ENCODE measurements at places on chromosomes 11 and 22. TPM values are rescaled to one million over a fixed set of nuclear protein-coding genes. Genes with fewer than 3 reads are reported as not detected.

C22orf31 gene
- not detected for total RNA-seq

TMEM86A gene
- 7.6 TPM for total RNA-seq

MFNG gene
- 1.5 TPM for total RNA-seq

KCNJ1 gene
- total RNA-seq = not detected

KCNJ5 gene
- not detected for total RNA-seq

ZBTB16 gene
- total RNA-seq = 19.1 TPM

NLRP14 gene
- not detected for total RNA-seq

NXPE4 gene
- not detected for total RNA-seq

CD3E gene
- not detected for total RNA-seq

DNA sequence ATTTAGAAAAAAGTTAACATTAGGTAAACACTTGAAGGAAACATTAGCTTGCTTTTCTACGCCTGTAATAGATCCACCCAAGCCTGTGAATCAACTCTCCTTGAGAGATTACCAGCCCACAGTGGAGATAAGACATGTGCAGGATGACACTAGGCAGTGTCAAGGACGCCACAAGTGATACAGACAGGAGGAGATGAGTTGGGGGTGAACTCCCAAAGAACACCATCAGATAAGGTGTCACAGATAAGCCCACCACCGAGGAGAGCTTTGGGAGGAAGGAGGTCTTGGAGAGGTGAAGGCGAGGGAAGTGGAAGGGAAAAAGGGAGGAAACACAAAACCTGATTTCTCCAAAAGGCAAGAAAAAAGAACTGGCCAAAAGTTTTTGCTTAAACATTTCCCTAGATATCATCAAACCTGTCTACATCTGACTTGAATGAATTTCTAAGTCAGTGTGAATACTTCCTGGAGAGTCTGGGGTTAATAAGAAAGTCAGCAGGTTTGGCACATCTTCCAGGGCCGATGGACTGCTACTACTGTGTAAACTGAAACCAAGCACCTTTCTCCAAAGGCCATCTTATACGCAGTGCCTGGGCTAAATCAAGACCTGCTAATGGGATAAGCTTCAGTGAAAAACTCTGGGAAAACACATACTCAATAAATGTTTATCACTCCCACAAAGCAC is 15.5 kb downstream of the CLTCL1 start:
- H3K4me3 ChIP-seq = no peak overlapping the region
- peaks cover 5% of the 10 kb centered on the region for H3K4me1 ChIP-seq
- DNase-seq = peak; percentile 25
- no peaks in the 10 kb centered on the region for H3K27me3 ChIP-seq
- H3K36me3 ChIP-seq = peaks cover 2% of the 10 kb centered on the region

- no peaks in the 10 kb centered on the region for H3K36me3 ChIP-seq
- H3K4me3 ChIP-seq = no peak overlapping the region
- peaks cover 23% of the 10 kb centered on the region for H3K27me3 ChIP-seq
- no peak overlapping the region for H3K27ac ChIP-seq
Observed at GRCh38 chr11:25787416-25787815, 544.5 kb upstream of the ANO3 start.

GRCh38 chr11:94666792-94667721 is 99.9 kb downstream of the PIWIL4 start:
- peaks cover 3% of the 10 kb centered on the region for H3K27me3 ChIP-seq
- no peak overlapping the region for H3K4me3 ChIP-seq
- peak; percentile 32 for DNase-seq

DNA sequence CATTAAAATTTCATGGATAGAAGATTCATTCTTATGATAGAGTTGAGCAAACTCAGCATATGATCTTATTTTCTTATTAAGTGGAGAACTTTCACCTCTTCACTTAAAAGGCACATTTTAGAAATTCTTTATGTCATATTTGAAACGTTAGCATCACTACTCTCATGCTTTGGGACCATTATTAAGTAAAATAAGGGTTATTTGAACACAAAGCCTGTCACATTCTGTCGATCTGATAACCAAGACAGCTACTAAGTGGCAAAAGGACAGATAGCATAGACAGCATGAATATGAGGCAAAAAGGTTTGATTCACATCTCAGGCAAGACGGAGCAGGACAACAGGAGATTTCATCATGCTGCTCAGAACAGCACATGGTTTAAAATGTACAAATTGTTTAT is 247.6 kb upstream of the ANO3 start:
- no peaks in the 10 kb centered on the region for H3K27me3 ChIP-seq
- H3K4me3 ChIP-seq = no peak overlapping the region
- H3K27ac ChIP-seq = no peak overlapping the region

- no peaks in the 10 kb centered on the region for H3K27me3 ChIP-seq
- no peak overlapping the region for H3K27ac ChIP-seq
- H3K36me3 ChIP-seq = peaks cover 37% of the 10 kb centered on the region
- H3K4me3 ChIP-seq = no peak overlapping the region
Observed at GRCh38 chr11:118521892-118522311, 5.4 kb upstream of the TTC36 start.

GRCh38 chr11:8015753-8016239 is 28.7 kb downstream of the EIF3F start:
- H3K27me3 ChIP-seq = peaks cover 58% of the 10 kb centered on the region
- H3K36me3 ChIP-seq = no peaks in the 10 kb centered on the region
- peak; percentile 46 for DNase-seq
- no peak overlapping the region for H3K4me3 ChIP-seq

DNA sequence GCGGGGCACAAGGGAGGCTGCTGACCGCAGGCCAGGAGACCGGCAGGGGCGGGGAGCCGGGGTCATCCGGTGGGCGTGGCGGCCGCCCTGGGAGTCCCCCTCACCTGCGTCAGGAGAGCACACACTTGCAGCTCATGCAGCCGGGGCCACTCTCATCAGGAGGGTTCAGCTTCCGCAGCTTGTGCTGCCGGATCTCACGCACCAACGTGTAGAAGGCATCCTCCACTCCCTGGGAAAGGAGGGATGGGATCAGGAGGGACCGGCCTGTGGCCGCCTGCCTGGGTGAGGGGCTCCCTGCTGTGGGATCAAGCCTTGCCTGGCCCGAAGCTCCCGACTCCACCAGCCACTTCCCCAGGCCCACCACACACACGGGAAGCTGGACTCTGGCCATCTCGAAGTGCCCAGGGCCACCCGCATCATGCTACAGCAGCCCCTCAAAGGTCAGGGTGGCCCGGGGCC is 2.8 kb downstream of the HRAS start:
- H3K4me1 ChIP-seq = peaks cover 9% of the 10 kb centered on the region
- peak overlapping the region; percentile 18 for H3K4me3 ChIP-seq
- peaks cover 6% of the 10 kb centered on the region for H3K36me3 ChIP-seq
- H3K27ac ChIP-seq = no peak overlapping the region
- DNase-seq = peak; percentile 75
- H3K27me3 ChIP-seq = no peaks in the 10 kb centered on the region

- H3K4me3 ChIP-seq = no peak overlapping the region
- no peak overlapping the region for H3K27ac ChIP-seq
- H3K36me3 ChIP-seq = no peaks in the 10 kb centered on the region
- no peak for DNase-seq
- H3K27me3 ChIP-seq = no peaks in the 10 kb centered on the region
- H3K4me1 ChIP-seq = no peaks in the 10 kb centered on the region
Observed at GRCh38 chr11:133197425-133197824, 334.9 kb downstream of the OPCML start.

DNA sequence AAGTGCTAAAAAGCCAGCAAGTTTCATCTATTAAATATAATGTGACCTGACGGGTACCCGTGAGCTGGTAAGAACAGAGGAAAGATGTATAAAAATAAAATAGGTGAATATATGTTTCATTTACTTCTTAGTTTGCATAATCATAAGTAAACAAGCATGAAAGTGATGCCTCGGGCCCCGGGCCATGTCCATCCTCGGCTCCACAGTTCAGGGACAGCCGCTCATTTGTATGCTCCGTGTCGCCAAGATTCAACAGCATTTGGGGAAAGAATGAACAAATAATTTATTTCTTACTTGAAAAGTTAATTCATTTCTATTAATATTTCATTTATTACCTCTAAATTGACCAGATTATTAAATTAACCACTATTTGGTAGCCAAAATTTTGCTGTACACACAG is 251.8 kb downstream of the NTM start:
- H3K36me3 ChIP-seq = no peaks in the 10 kb centered on the region
- H3K4me1 ChIP-seq = no peaks in the 10 kb centered on the region
- DNase-seq = no peak
- peaks cover 2% of the 10 kb centered on the region for H3K27me3 ChIP-seq
- H3K27ac ChIP-seq = no peak overlapping the region

DNA sequence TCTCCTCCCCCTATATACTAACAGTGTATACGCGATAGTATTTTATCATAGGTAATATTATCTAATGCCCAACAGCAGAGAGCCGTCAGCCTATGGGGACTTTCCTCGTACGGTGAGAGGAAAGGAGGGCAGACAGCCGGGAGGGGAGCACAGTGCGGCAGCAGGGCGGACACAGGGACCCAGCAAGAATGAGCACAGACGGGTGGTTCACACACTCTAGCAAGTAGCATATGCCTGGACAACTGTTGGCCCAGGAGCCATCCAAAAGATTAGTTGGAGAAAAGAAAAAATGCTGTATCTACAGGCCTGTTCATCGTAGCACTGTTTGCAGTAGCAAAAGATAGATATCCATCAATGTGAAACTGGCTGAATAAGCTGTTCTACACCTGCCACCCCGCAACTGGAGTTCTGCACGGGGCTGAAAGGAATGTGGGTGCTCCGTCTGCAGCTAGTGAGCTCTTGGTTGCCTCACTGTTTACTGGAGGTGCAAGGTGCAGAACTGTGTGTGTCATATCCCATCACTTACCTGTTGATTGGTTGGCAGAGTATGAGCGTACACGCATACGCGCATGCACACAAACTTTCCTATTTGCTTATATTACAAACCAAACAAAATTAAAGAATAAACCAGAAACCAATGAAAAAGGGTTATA is 324.3 kb downstream of the TBC1D22A start:
- H3K27me3 ChIP-seq = no peaks in the 10 kb centered on the region
- peaks cover 2% of the 10 kb centered on the region for H3K36me3 ChIP-seq
- no peak overlapping the region for H3K27ac ChIP-seq

DNA sequence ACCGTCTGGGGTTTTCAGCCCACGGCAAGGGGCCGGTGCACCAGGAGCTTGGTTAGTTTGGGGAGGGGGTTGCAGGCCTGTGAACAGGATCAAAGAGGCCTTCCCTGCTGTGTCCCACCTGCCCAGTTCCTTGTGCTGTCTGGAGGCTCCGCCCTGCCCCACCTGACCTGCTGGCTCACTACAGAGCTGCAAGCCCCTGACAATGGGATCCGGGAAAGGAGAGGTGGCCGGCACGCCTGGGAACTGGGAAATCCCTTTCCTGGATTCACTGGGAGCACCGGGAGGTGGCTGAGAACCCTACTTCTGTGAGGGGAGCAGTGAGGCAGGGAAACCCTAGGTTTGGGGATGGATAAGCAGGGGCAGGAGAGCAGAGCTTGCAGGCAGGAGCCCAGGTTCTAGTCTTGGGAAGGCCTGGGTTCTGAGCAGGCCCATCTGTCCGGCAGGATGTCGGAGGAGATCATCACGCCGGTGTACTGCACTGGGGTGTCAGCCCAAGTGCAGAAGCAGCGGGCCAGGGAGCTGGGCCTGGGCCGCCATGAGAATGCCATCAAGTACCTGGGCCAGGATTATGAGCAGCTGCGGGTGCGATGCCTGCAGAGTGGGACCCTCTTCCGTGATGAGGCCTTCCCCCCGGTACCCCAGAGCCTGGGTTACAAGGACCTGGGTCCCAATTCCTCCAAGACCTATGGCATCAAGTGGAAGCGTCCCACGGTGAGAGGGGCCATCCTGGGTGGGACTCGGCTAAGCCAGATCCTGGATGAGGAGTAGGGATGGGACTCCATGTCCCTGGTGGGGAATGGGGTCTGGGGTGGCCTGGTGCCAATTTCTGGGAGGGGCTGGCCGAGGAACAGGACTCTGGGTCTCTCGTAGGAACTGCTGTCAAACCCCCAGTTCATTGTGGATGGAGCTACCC is 786 bp downstream of the CAPN1 start:
- DNase-seq = no peak
- H3K4me3 ChIP-seq = peak overlapping the region; percentile 83
- H3K36me3 ChIP-seq = peaks cover 10% of the 10 kb centered on the region
- peaks cover 13% of the 10 kb centered on the region for H3K4me1 ChIP-seq

DNA sequence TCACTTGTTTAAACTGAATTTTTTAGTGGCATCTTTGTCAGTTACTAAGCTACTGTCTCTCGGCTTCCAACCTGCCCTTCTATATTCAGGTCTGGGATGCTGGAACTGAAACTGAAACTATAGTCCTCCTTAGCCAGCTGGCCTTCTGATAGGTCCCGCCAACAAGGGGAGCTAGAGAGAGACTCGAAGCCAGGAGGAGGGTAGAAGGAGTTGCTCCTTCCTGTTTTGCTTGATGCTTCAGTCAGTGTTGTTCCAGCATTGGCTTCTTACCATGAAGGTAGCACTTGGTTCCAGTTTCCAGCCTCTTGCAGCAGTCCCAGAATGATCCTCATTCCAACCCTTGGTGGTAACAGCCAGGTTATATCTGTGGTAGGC is 32.9 kb upstream of the HORMAD2 start:
- H3K36me3 ChIP-seq = no peaks in the 10 kb centered on the region
- peaks cover 20% of the 10 kb centered on the region for H3K4me1 ChIP-seq
- no peaks in the 10 kb centered on the region for H3K27me3 ChIP-seq
- no peak overlapping the region for H3K4me3 ChIP-seq
- H3K27ac ChIP-seq = no peak overlapping the region

GRCh38 chr11:57899378-57899777 is 124.3 kb upstream of the OR9Q1 start:
- no peaks in the 10 kb centered on the region for H3K36me3 ChIP-seq
- H3K27me3 ChIP-seq = no peaks in the 10 kb centered on the region
- peak; percentile 19 for DNase-seq
- H3K4me3 ChIP-seq = no peak overlapping the region

DNA sequence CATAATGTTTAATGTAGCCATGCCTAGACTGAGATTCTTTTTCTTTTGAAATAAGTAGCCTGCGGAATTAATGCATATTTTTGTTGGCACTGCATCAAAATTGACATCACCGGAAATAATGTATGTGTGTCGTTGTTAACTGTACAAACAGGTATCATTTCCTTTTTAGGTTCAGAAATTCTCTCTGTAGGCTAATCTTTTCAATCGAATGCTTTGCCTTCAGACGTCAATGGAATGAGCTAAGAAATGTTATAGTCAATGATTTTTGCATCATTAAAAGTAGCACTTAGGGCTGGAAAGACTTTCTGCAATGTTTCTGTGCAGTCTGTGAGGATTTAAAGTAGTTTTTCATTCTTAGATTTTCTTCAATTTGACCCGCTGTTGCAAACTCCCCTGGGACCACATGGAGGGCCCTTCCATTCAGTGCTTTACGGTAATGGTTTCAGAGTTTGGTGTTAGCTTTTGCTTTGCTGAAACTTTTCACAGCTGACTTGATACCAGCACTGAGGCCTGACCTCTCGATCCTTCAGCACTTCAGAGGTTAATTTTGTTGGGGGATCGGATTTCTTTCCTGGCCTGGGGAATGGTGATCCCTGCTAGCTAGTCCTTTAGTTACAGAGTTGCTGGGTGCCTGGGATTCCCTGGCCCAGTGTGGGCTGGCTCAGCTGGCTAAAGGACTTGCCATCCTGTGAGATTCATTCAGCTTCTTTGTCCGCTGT is 137.8 kb downstream of the DBX1 start:
- peaks cover 4% of the 10 kb centered on the region for H3K36me3 ChIP-seq
- H3K27ac ChIP-seq = peak overlapping the region; percentile 90
- no peak for DNase-seq
